ENCODE measurements at places on chromosomes 2 and 18.

DNA sequence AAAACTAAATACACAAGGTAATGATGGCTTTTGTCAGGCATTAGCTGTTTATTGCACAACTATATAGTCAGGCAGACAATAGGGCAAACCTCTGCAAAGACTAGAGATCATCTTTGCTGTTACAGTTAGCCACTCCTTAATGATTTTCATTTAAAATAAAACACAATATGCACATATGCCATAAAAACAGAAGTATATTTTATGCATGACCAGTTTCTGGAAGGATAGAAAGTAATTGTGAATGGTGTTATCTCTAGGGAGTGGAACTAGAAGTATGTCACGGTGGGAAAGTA, 102.0 kb downstream of the CHN1 start:
- DNase-seq: no peak

DNA sequence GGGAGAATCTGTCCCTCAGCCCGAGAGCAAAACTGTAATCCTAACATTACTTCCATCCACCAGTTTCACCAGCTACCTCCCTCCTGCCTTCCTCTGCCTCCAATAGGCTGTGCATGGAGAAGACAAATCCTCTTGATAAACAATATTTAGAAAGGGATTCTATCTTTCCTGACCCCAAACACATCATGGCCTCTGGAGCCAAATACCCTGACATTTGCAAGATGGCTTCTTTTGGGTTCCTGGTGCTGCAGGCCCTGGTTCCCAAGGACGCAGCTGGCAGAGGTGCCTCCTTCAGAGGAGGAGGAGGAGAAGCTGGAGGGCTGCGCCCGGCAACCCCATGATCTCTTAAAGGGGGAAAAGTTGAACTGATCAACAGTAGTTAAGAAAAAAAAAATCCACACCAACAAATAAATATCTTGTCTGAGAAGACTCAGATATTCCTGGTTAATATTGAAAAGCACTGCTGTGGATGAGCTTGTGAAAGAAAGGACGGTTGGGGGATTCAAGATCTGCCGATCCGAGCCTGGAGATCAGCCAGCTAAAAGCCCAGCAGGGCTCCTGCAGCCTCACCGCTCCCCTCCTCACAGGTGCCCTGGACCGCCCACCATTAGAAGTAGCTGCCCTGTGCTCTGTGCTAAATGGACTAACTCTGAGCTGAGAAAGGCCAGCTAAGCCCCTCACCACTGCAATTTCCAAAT, 116.8 kb downstream of the MSH2 start:
- no peak for DNase-seq

DNA sequence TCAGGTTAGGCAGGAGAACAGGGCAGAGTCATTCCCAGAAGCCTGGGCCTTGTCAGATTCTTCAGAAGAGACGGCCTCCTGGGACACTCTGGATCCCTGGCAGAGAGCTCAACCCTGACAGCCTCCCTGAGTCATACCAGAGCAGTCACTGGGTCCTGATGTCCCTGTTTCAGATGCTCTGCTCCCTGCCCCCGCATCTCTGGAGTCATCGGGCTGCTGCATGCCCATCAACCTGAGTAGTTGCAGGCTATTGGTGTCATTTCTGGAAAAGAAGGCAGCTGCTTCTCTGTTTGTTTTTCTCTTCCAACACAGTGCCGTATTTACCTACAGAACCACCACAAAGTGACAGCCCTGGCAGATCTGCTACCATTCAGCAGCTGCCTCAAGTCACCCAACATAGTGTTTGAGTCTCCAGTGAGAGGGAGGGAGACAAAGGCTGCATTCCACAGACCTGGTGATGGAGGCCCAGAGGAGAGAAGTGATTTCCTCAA, 145.1 kb downstream of the B3GNT2 start:
- no peak for DNase-seq

GRCh38 chr2:12106440-12107080, 360.1 kb downstream of the LPIN1 start:
- peak; percentile 97 for DNase-seq

GRCh38 chr18:70221915-70222278, 16.4 kb upstream of the RTTN start:
- no peak for DNase-seq

DNA sequence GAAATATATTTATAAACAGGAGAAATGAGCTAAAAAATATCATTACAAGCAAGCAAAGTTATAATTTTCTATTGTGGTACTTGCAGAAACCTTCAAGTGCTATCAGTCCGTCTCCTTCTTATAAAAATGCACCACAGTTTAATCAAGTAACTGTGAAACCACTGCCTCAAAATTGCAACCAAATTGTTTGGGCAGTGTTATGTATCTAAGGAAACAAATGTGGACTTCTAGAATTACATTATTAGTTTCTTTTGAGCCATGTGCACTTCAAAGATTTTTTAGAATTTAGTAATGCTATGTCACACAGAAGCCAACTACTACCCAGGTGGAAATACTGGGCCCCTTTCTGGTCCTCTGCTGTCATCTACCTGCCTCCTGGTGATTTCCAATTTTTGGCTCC, 495.6 kb downstream of the NYAP2 start:
- DNase-seq: no peak

DNA sequence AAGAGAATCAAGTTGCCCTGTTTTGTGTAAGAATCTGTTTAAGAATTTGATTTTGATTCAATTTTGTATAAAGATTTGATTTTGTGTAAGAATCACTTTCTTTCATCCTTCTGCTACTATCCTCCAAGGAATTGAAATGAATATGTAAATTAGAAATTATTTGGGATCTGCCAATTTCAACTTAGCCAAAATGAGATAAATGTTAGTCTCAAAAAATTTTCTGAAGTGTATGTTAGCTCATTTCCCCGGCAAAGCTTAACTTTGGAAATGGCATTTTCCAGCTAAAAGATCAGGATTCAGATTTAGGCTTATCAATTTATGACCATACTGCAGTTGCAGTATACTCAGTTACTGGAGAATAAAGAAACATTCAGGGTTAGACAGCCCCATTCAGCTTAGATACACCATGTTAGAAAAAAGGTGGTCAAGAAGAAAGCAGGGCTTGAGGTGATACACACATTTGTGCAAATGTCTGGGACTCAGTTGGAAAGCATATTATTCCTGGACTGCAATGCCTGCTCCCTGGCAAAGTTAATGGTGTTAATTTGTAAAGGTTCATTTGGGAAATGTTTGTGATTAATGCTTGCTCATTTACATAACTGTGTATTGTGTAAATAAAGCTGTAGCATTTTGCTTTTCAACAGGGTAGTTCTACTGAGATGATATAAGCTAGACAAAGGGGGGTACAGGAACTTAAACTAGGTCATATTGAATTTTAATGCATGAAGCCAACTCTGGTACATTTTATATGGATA, 247.8 kb upstream of the SESTD1 start:
- DNase-seq: no peak

DNA sequence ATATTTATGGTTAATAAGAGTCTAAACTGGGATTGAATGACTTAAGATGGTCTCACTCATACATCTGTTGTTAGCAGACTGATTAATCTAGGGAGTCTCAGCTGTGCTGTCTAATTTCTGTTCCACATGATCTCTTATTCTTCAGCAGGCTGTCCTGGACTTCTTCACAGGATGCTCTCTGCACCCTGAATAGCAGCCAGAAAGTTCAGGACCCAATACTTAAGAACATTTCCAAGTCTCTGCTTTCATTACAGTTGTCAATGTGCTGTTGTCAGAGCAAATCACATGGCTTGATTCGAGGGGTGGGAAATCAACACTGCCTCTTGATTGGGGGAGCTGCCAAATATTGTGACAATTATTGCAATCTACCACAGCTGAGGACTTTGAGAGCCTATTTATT, 627.1 kb upstream of the SLC8A1 start:
- DNase-seq: no peak

DNA sequence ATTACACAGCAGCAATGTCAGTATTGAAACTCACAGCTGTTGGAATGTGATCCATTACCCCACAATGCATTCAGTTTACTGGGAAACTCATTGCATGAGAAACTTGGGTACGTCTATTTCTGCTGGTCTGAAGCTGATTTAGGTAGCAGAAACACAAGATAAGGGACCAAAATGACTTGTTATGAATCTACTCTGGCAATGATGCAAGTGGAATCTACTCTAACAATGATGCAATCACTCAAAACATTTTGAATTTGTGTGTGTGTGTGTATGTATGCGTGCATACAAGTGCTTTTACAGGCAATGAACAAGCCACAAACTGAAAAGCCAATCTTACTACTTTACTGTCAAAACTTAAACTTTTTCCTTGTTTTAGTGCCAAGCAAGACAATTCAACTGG, 406.7 kb downstream of the ADCYAP1 start:
- no peak for DNase-seq

DNA sequence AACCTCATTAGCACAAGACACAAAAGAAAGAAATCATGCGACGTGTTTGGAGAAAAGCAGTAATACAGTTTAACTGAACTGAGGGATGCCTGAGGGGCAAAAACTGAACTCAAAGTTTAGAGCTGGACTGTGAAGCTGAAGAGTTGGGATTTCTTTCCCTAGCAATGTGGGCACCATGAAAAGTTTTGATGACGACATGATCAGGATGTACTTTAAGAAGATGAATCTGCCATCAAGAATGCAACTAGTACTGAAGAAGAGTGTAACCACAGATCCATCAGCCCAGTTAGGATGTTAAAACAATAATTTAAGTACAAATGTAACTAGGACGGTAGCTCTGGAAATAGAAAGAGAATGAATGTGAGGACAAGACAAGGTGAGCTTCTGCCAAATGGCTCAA, 196.2 kb downstream of the VWC2L start:
- DNase-seq: no peak

DNA sequence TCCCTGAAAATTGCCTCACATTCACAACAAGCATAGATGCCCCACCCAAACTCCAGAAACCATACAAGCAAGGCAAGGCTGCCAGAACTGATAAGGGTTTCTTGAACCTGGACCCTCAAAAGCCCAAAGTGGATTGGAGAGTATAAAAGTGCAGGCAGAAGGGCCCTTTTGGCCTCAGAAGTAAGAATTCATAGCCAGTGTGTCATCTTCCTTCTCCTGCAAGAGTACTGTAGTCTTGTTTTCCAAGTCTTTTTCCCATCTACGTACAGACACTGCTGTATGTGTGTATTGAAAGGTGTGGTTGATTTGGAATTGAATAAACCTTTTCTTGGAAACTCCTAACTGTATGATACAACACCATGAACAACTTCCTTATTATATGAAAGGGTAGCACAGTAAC, 46.8 kb downstream of the ZC3H15 start:
- no peak for DNase-seq

DNA sequence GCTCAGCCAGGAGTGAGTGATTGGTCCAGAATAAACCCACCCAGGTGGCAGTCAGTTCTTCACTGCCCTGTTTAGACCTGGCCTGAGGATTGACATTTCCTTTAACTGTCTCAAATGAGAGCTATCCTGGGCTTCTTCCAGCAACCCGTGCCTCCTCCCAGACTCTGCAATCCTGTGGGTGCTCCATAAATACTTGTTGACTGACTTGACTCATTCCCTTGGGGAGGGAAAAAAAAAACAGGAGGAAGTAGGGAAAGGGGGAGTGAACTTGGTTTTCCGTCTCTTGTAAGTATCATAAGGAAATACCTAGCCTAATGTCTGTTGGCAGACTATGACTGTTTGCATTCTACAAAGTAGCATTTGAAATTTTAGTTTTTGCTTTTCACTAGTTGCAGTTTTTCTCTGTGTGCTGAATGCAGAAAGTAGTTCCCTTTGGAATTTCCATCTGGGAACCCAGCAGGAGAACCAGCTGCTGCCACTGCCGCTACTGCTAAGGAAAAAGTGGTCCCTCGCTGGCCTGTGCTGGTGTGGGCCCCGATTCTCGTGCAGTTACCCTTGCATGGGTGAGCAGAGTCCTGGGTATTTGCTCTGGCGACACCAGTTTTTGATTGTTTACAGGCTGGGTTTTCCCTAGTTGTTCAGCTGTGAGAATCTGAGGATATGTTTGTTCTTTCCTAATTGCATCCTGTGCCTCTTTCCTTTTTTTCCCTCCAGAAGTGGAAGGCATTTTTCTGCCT, 78.8 kb downstream of the TGOLN2 start:
- no peak for DNase-seq

DNA sequence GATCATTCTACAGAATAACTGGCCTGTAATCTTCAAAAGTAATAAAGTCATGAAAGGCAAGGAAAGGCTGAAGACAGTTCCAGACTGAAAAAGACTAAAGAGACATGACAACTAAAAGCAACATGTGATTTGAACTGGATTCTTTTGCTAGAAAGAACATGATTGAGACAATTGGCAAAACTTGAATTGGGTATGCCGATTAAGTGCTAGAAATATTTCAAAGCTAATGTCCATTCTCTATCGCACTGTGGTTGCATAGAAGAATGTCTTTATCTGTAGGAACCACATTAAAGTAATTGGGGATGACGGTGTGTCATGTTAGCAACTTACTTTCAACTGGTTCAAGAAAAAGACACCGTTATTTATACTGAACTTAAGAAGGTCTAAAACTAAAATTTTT, 98.5 kb downstream of the EXOC6B start:
- no peak for DNase-seq

DNA sequence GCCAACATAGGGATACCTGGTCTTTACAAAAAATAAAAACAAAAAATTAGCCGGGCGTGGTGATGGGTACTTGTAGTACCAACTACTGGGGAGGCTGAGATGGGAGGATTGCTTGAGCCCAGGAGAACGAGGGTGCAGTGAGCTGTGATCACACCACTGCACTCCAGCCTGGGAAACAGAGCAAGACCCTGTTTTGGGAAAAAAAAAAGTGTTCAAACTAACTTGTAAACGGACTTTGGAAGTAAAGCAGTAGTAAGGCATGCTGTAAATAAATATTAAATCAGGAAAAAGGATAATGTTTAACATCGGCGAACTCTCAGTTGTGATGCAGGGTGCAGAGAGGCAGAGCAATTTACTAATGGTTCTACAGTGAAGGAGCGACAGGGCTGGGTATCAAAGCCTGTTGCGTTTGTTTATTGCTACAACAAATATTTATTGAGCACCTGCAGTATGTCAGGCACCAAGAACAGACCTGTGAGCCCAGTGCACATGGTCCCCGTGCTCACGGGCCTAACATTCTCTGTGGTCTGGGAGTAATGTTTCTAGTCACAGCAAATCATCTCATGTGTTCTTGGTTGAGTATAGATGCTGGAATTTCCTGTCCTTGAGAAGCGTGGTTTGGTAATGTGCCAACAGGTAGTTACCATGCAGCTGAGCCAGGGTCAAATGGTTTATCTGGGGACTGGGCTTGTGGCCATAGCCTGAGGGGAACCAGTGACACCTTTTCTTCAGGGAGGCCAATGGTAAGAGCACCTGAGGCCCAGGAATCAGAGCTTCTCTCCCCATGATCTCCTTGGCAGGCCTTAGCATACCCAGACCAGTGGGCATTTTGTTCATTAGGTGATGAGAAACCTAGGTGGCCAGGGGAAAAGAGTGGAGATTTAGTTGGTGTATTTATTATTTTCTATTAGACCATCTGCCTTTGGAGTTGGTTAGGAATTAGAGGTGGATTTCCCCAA, 27.9 kb upstream of the GREB1 start:
- peak; percentile 1 for DNase-seq

GRCh38 chr2:8090748-8091700, 590.8 kb upstream of the ID2 start:
- DNase-seq: peak; percentile 68

- no peak for DNase-seq
Measured at GRCh38 chr2:203858176-203858575, 9.4 kb upstream of the CTLA4 start.

- DNase-seq: peak; percentile 0
Measured at GRCh38 chr18:53380063-53380639, 844.3 kb downstream of the MBD2 start.

Measured in non-pigmented ciliary epithelial cell (primary cell).